ENCODE measurements at places on chromosomes 13 and 19.

DNA sequence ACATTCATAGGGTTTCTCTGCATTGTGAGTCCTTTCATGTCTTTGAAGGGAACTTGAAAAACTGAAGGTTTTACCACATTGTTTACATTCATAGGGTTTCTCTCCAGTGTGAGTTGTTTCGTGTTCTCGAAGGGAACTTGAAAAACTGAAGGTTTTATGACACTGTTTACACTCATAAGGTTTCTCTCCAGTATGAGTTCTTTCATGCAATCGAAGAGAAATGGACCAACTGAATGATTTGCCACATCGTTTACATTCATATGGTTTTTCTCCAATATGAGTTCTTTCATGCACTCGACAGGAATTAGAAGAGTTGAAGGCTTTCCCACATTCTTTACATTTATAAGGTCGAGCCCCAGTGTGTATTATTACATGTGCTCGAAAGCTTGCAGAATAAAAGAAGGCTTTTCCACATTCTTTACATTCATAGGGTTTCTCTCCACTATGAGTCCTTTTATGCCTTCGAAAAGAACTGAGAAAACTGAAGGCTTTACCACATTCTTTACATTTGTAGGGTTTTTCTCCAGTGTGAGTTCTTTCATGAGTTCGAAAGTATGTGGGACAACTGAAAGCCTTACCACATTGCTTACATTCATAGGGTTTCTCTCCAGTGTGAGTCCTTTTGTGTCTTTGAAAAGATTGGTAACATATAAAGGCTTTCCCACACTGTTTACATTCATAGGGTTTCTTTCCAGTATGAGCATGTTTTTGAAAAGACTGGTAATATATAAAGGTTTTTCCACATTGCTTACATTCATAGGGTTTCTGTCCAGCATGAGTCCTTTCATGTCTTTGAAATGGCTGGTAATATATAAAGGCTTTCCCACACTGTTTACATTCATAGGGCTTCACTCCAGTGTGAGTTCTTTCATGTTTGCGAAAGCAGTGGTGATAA is 20.7 kb downstream of the ZNF14 start:
- no peak for DNase-seq

DNA sequence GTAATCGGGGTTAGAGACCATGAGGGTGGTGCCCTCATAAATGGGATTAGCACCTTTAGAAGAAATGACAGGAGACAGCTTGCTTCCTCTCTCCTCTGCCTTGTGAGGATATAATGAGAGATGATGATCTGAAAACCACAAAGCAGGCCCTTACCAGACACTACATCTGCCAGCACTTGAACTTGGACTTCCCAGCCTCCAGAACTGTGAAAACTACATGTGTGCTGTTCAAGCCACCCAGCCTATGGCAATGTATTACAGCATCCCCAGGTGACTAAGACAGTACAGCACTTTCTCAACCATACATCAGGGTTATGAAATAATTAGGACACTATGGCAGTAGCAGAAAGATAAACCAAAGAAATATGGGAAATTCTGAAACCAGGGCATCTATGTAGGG is 7.4 kb downstream of the ZNF564 start:
- no peak for DNase-seq

GRCh38 chr13:77476456-77476855 is 59.0 kb upstream of the SCEL start:
- DNase-seq, result no peak

GRCh38 chr13:108346376-108346775 is 76.9 kb downstream of the TNFSF13B start:
- DNase-seq, result no peak

DNA sequence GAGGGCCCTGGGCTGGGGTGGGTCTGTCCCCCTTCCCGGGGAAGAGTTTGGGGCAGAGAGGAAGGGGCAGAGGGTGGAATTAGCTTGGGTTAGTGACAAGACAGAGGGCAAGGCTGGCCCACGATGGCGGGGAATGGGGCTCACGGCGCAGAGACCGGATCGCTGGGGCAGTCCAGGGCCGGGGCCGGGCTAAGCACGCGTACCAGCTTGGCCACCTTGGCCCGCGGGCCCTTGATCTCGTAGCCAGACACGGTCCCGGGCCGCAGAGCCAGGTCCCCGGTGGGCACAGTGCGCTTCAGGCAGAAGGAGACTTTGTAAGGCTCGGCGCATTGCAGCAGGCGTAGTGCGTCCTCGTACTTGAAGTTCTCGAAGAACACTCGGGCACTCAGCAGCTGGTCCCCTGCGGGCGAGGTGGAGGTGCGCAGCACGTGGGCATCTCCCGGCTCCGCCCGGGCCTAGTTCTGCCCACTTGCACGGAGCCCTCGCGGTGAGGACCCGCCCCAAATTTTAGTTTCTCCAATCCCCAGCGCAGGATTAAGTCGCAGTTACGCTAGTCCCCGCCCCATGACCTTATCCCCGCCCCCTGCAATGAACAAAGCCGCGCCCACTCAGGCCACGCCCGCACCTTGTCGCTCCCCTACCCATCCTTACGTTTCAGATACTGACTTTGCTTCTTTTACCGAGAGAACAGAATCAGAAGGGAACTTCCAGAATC is 8.6 kb upstream of the HIPK4 start:
- DNase-seq, result no peak

DNA sequence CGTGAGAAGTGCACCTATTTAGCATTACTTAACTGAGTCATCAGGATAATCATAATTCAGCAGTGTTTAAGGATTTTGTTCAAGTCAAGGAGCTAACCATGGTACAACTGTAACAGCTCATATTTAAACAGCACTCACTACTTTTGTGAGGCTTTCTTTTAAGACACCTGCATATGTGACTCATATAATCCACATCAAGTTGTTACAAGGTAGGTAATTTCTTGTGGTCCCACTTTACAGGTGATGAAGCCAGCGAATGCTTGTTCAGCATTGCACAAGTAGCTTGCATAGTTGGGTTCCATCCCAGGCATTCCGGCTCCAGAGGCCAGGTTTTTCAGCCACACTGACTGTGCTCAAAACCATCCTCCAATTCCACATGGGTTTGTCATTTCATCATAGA is 569.2 kb downstream of the MYO16 start:
- DNase-seq, result no peak

- no peak for DNase-seq
Observed at GRCh38 chr13:32474999-32475792, 47.3 kb upstream of the N4BP2L1 start.

GRCh38 chr13:30143666-30144400 is 163.5 kb downstream of the KATNAL1 start:
- DNase-seq, result no peak

GRCh38 chr19:46739290-46739771 is 6.5 kb upstream of the FKRP start:
- no peak for DNase-seq

- DNase-seq, result no peak
Observed at GRCh38 chr19:56348289-56348877, 33.7 kb upstream of the ZSCAN5A start.

GRCh38 chr13:79988573-79988972 is 352.4 kb downstream of the SPRY2 start:
- no peak for DNase-seq

DNA sequence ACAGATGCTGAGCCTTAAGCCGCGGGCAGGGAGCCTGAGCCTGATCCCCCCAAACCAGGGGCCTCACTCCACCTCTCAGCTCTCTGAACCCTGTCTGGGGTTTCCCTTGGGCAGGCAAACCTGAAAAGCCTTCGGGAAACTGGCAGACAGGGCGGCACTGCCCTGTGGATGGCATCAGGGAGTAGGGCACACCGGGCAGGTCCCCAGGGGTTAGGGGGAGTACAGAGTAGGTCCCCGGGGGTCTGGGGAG is 9.7 kb downstream of the MKNK2 start:
- no peak for DNase-seq

- DNase-seq, result no peak
Observed at GRCh38 chr19:21127001-21127400, 14.8 kb upstream of the ZNF431 start.

DNA sequence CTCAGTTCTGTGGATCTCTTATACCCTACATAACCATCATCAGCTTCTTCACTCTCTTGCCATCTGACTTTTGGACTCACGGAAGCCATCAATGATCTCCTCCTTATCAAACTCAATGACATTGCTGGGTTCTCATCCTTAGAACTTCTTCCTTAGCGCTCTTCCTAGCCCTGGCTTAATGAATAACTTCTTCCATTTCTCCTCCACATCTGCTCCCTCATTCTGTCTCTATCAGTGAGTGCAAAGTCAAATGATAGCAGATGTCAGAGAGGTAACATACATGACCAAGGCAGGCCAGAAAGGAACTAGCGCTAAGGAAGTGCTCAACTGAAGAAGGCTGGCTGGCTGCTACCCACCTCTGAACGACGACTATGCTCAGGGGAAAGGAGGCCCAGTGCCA is 449.8 kb downstream of the COG6 start:
- DNase-seq, result no peak

DNA sequence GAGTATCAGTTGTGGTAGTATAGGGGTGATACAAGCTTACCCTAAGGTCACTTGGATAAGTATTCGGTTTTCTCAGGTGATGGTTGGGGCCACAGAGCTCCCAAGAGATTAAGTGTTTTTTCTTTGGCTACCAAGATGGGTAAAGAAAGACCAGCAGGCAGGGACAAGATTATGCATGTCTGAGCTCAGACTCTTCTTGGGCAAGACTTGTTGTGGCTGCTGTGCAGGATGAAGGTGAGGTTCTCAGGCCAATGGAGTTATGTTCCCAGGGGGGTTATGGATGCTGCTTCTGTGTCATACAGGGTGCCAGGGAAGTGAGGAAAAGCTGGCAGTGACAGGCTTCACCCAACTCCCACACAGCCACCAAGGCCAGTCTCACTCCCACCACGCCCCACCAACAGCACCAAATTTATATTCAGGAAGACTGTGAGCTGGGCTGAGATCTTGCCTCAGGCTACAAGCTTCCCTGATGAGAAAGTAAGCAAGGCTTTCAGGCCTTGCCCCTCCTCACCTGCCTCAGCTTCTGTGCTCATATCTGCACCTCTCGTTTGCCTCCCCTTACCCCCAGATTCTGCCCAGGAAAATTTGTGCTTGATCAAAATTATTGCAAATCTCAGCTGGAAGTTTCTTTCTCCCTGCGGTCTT is 511.8 kb upstream of the SLITRK1 start:
- DNase-seq, result no peak

DNA sequence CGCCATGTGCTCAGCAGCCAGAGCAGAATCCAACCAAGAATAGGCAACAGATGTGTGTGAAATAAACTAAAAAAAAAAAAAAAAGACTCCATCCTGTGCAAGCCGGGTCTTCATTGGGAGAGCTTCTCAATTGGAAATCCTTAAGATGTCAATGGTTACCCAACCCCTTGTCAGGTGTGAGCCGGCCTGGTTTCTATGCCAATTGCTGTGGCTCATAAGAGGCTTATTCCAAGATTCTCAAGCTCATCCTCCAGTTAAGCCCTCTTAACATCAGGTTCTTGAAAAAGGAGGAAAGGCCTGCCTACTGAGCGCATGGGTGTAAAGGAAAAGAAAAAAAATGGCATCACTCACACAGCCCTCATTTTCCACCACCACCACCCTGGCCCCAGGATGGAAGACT is 1084.6 kb downstream of the UQCRFS1 start:
- DNase-seq, result no peak

GRCh38 chr13:30731361-30732045 is 3.8 kb upstream of the ALOX5AP start:
- peak; percentile 8 for DNase-seq

GRCh38 chr13:99416411-99417121 is 84.7 kb upstream of the TM9SF2 start:
- no peak for DNase-seq

DNA sequence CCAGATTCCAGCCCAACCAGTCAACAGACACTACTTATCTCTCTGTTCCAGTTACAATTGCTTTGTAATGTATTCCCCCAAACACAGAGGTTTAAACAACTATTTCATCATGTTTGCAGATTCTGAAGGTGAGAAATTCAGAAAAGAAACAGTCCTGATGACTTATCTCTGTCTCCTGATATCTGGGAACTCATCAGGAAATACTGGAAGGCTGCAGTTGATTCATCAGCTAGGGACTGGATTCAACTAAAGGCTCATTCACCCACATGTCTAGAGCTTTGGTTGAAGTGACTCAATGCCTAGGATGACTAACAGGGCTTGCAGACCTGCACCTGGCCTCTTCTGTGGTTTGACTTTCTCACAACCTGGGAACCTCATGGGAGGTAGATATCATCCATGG is 56.6 kb upstream of the GPC6 start:
- DNase-seq, result no peak

GRCh38 chr19:33325920-33326319 is 23.6 kb upstream of the CEBPA start:
- no peak for DNase-seq

GRCh38 chr13:44046428-44046827 is 166.7 kb downstream of the LACC1 start:
- DNase-seq, result no peak

DNA sequence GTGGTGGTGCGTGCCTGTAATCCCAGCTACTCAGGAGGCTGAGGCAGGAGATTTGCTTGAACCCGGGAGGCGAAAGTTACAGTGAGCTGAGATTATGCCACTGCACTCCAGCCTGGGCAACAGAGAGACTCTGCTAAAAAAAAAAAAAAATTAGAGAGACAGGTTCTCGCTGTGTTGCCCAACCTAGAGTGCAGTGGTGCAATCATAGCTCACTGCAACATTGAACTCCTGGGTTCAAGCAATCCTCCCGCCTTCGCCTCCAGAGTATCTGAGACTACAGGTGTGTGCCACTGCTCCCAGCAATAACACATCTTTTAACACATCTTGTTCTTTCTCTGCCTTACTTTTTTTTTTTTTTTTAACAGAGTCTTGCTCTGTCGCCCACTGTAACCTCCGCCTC is 32.7 kb downstream of the CLEC17A start:
- DNase-seq, result no peak

DNA sequence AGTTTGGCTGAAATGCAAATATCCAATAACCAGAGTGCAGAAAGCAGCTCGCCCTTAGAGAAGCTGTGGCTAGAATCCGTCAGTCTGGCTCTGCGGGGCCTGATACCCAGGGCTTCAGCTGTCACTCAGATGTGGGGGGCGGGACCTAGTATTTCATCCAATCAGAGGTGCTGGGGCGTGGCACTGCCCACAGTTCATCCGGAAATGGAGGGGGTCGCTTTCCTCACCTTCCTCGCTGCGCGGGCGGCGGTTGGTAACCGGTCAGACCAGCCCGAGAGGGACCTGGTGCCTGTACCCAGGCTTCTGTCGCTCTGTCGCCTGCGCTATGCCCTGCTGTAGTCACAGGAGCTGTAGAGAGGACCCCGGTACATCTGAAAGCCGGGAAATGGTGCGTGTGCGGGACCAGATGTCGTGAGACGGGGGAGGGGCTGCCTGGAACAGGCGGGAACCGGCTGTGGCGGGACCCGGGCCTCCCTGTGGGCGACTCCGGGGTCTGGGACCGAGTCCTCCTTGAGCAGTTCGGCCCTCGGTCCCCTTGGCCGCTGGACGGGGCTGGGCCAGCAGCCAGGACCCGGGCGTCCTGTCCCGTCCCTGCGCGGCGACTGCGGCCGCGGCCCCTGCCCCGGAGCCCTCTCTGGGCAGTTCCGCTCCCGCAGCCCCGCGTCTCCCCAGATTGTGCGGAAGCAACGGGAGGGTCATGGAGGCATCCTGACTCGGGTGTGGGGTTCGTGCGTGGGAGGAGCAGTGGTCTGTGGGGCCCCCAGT is at the start of gene ZNF700:
Gene ZNF700, plus strand, starts transcription at position 222 of the 765 bp plus-strand sequence. Its CDS starts 104 bp downstream, at position 326.
- DNase-seq, result peak; percentile 92

GRCh38 chr13:64041296-64041695 is 2625.6 kb upstream of the PCDH20 start:
- DNase-seq, result no peak

- DNase-seq, result no peak
Observed at GRCh38 chr19:46347572-46347883, 641 bp downstream of the PPP5C start.

All from NCI-H1436 (cell line).